ENCODE measurements at places on chromosomes 1 and 21. TPM values are rescaled to one million over a fixed set of nuclear protein-coding genes. Genes with fewer than 3 reads are reported as not detected.

The SLC25A34 gene
- 1.6 TPM for total RNA-seq

The ALX3 gene
- total RNA-seq, result not detected

The ERICH3 gene
- total RNA-seq, result 36.9 TPM

The PRAMEF14 gene
- not detected for total RNA-seq

The EYA3 gene
- total RNA-seq, result 22.2 TPM

The HFM1 gene
- 53.8 TPM for total RNA-seq

The MATN1 gene
- 0.31 TPM for total RNA-seq

The TAS1R1 gene
- not detected for total RNA-seq

The NLRP3 gene
- 0.63 TPM for total RNA-seq

The ADAMTS1 gene
- 3.4 TPM for total RNA-seq

The PAPPA2 gene
- total RNA-seq, result 9.4 TPM

The SLC45A3 gene
- 3.8 TPM for total RNA-seq

The MIXL1 gene
- not detected for total RNA-seq

The LAMC2 gene
- 0.31 TPM for total RNA-seq

The OR2L3 gene
- total RNA-seq, result 2.8 TPM

The GCSAML gene
- 0.31 TPM for total RNA-seq

The AMIGO1 gene
- total RNA-seq, result 13.1 TPM

The PAQR7 gene
- 6.6 TPM for total RNA-seq

The HCN3 gene
- total RNA-seq, result 27.2 TPM

The ADGRB2 gene
- total RNA-seq, result 103 TPM

The AMY1C gene
- not detected for total RNA-seq

The SPOCD1 gene
- total RNA-seq, result 0.31 TPM

The KRTAP10-2 gene
- not detected for total RNA-seq

The HAO2 gene
- total RNA-seq, result not detected

Measured in parietal lobe (tissue), 2 donors.